NCI-H345 (cell line): ENCODE measurements at places on chromosomes 12 and 14.

- no peak for DNase-seq
Observed at GRCh38 chr12:11762723-11763326, 113.4 kb downstream of the ETV6 start.

GRCh38 chr14:105987563-105987962 is 461.2 kb downstream of the TMEM121 start:
- DNase-seq, result no peak

DNA sequence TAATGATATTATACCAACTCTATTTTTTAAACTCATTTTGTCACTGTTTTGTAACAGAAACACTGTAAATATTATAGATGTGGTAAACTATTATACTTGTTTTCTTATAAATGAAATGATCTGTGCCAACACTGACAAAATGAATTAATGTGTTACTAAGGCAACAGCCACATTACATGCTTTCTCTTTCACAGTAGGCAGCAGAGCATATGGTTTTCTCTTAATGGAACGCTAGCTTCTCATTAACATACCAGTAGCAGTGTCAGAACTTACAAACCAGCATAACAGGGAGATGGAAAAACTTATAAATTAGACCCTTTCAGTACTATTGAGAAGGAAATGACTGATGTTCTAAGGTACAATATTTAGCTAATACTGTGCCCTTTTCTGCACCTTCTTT is 398.8 kb downstream of the PRKD1 start:
- DNase-seq, result peak; percentile 57

GRCh38 chr12:51529651-51529970 is 61.4 kb upstream of the SCN8A start:
- DNase-seq, result no peak
